ENCODE measurements at places on chromosomes 2 and 18.

DNA sequence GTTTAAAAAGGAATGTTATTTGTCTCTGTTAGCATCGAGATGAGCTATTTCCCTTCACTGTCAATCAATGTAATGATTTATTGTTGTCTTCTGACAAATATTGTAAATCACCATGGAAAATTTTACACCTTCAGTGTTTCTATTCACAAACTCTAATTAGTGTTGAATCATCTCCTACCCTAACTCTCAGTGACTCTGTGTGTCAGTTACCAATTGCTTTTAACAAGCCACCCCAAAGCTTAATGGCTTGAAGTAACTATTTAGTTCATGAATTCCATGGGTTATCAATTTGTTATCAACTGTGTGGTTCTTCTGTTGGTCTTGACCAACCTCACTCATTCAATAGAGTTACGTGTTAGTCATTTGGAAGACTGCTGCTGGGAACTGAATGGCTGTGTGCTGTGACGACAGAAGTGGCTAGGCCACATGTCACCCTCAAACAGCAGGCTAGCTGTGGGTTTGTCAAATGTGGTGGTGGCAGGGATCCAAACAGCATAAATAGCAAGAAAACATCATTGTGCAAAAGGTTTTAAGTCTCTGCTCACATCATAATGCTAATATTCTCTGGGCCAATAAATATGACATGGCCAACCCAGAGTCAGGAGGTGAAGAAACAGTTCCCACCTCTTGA lies 910.8 kb upstream of the CDH2 start:
- no peak for DNase-seq

GRCh38 chr2:85503168-85503850 lies 35.7 kb upstream of the MAT2A start:
- peak; percentile 20 for DNase-seq

- no peak for DNase-seq
These were observed 49.8 kb downstream of the TFPI start for GRCh38 chr2:187504312-187504921.

DNA sequence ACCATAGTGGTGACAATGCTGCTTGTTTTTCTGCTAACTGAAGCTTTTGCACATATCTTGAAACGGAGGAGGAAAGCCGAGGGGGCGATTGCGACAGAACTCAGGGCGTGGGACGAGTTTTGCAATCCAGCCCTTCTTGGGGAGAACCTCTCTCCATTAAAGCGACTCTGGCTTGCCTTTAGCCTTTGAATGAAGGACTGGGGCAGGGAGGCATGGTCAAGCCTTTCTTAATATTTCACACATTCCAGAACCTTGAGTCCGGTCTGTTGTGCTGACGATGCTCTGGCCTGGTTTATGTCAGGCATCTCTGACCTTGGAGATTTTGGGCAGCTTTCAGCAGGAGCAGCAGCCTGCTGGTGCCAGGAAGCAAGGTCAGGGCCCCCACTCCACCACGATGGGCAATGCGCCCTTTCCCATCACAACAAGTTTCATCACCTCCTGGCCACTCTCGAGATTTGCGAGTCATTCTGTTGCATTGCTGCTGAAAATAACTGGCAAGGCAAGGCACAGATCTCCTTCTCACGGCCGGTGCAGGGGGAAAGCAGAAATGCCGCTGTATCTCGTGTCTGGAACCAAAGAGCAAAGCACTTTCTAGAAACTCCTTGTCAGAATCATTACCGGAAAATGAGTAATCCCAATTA lies 10.8 kb downstream of the EMILIN2 start:
- no peak for DNase-seq

DNA sequence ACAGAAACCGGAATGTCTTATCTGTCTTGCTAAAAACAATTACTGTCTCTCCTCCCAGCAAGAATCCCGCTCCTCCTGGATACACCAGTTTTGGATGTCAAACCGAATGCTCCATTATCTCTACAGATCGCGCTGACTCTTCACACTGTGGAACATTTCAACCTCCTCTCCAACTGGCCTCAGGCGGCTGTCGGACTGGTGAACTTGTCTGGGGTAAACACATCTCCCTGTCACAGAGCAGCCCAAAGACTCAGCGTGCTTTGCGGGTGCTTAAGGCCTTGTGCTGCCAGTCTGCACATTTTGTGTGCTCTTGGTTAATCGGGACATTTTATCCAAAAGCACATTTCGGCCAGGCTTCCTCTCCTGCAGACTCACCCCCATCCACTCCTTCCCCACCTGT lies 173.1 kb downstream of the ICOS start:
- no peak for DNase-seq

DNA sequence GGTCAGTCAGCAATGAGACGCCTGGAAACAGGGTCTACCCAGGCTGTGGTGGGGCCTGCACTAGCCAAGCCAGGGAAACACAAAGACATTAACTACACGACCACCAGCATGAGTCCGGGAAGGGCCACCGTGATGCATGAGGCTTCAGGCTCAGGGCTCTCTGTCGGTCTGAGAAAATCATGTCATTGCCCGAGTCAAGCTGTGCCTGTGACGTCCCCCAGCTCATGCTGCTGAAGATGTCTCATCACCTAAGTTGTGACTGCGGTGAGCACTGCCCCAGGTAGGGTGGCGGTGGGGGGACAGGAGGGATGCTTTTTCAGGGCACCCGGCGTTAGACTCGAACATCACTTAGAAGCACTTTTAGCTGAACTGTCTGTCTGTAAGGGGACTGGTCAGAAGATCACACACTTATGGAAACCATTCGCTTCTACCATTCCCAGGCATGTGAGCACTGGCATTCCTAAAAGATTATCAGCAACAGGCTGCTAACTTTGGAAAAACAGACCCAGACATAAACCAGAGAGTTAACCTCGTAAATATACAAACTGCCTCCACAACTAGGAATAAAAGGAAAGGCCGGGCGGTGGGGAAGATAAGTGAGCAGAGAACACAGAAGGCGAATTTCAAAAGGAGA lies 234.5 kb downstream of the HDAC4 start:
- DNase-seq: no peak

DNA sequence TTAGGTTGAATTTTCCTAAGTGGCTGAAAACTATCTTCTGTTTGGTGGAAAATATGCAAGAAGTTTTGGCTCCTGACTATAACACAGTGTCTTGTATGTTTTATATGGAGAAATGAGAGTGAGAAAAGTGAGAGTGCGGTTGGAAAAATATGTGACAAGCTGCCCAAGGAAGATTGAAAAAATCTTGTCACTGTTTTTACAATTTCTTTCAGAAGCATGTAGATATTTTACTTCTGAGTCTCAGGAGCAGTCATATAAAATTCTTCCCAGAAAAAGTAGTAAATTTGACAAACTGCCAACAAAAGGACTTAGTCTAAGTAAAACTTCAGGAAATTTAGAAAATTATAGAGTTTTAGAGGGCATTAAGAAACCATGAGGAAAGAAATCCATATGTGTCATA lies 19.4 kb upstream of the RMND5A start:
- DNase-seq: no peak

DNA sequence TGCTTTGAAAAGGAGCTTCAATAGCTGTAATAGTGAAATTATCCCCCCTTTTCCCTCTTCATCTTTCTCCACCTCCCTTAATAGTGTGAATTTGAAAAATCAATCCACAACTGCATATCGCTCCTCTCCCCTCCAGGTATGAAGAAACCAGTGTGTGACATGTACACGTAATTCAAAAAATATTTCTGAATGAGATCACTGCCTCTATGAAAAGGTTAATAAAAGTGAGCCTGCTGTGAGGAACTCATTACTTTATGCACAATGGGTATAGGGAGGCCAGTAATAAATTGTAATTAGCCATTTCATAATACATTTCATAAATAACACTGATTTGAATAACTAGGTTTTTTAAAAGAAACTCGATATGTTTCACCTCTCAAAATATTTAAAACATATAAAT lies 209.0 kb upstream of the KYNU start:
- no peak for DNase-seq

DNA sequence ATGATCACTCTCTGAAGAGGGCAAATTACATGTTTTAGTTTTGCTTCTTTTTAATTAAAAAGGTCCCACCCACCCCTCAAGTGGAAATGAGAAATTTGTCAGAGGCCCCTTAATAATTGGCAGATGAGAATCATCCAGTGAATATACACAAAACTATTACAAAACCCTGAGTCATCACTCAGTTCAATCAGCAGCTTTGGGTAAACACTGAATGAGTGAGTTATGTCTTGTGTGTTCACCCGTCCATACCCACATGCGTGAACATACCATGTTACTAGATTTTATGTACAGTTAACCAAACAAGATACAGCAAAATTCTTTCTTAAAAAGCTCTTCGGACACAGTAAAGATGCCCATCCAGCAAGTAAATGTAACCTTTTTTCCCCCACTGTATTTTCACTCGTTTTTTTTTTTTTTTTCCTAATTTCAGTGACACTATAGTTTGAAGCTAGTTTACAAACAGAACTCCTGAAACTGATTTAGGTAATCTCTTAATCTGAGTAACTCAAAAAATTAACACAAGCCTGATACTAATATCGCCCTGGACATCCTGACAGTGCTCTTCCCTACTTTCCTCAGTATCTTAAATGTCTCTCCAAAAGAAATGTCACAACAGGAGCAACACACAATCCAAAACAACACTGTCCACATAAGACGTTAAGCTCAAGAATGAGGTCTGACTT lies 1.4 kb downstream of the PSME4 start:
- DNase-seq: no peak

DNA sequence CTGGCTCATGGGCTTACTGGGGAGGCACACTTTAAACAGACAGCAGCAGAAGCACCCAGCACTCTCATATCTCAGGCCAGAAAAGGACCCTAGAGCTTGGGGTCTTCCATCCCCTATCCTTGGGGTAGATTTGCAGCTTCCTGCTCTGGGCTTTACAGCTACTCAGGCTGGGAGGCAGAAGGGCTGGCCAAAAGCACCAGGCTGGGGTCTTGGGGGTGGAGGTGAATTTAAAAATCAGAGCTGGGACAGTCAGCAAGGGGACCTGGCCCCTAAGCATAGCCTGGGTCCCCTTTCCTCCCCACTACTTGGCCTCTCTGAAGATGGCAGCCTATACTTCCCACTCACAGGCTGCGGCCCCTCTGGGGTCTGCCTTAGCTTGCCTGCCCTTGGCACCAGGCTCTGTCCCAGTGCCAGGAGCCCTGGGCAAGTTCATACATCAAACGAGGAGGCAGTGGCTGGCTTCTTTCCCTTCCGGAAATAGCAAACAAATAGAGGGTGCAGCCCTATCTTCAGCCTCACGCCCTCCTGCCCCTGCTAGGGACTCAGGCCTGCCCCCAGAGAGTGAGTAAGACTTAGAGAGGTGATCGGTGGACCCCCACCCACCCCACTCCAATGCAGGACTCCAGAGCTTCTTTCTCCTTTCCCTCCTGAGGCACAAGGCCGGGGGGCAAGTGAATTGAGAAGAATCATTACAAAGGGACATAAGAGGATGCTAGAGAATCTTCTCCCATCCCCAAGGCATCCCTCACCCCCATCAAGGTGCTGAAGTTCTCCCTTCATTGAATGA lies 26.0 kb upstream of the TNS1 start:
- DNase-seq: no peak

- DNase-seq: no peak
These were observed 21.5 kb downstream of the B3GNT2 start for GRCh38 chr2:62217421-62217820.

DNA sequence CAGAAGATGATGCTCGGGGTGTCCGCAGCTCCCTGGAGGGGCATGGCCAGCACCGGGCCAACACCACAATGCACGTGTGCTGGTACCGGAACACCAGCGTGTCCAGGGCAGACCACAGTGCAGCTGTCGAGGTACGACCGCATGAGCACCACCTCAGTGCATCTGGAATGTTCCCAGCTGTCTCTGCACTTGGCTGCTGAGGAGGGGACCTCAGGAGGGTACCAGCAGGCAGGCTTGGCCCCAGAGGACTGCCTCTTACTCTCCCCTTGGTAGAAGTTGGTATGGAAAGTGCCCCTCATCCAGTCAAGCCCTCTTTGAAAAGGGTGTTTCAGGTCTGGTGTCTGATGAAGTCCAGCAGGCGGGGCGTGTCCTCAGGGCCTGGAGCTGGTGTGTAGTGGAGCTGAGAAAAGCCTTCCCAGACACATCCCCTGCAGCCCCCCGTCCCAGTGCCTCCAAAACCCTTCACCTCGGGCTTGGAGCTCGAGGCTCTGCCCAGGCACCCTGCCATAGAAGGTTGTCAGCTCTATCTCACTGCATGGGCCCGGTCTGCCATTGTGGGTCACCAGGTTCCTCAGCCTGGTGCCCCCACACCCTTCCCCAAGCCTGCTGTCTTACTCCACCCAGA lies 16.7 kb downstream of the STK25 start:
- DNase-seq: no peak

GRCh38 chr18:62717169-62717924 lies 2.0 kb downstream of the PHLPP1 start:
- peak; percentile 36 for DNase-seq

GRCh38 chr2:12807907-12808810 lies 91.4 kb downstream of the TRIB2 start:
- DNase-seq: no peak

DNA sequence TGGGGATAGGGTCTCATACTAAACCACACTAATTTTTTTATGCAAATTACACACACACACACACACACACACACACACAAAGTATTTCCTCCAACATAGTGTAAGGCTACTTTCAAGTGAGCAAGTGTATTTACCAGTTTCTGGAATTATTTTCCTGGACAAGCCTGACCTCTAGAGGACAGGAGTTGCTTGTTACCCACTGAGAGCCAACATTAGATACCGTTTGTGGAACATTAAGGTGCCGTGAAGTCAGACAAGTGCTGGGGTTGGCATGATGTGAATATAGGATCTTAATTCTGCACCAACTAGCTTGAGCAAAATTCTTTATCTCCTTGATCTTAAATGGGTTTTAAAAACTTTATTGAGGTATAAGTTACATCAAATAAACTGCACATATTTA lies 39.3 kb upstream of the SERPINB2 start:
- no peak for DNase-seq

GRCh38 chr2:184577743-184578142 lies 20.6 kb upstream of the ZNF804A start:
- DNase-seq: no peak

DNA sequence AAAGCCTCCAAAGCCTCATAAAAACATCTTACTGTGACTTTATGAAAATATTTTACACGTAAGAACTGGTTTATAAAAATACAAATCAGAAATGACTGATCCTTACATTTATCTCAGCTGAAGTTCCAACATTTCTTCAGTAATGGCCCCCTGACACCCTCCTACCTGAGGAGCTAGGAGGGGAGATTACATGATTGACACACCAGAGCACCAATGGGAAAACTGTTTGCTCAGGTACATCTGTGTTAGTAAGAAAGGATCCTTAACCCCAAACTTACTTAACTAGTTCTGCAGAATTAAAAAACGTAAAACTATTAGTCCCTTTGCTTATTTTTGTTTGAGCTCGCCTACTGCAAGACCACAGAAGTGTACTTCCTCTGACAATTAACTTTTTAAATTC lies 27.0 kb downstream of the ENOSF1 start:
- no peak for DNase-seq

- DNase-seq: no peak
These were observed 791.3 kb upstream of the CHAC2 start for GRCh38 chr2:52976143-52976949.

DNA sequence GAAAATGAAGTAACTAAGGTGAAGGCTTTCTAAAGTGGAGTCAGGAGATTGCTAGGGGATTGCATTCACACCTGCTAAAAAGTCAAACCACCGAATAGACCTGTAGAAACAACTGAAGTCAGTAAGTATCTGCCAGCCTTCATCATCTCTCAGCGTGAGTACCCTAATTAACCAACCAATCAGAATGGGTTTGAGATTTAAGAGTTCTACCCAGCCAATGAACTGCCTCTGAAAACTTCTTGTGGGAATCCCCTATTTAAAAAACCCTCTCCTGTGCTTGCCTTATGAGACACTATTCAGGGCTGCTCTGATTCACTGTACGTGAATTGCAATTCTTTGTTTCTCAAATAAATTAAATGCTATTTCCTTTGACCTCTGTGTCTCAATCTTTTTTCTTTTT lies 3.4 kb upstream of the FAM161A start:
- DNase-seq: no peak
